ENCODE measurements at places on chromosomes 13 and 19.
A peak's percentile ranks its signal among the peaks of the same experiment; 100 is the strongest.

DNA sequence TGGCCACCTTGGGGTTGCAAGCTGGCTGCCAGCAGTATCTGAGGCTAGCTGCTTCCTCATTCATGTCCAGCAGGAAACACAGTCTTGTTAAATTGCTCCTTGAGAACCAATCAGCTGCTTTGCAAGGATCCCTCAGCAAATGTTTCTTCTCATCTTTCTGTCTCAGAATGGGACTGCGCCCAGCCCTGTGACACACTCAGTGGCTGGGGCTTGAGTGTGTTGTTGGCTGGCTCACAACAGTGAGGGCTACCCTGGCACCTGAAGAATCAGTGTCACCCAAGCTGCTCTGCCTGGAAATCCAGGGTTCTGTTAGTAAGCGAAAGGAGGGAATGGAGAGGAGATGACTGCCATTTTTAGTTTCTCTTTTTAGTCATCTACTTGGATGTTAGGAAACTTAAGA is 317.2 kb downstream of the DCT start:
- no peak for DNase-seq

DNA sequence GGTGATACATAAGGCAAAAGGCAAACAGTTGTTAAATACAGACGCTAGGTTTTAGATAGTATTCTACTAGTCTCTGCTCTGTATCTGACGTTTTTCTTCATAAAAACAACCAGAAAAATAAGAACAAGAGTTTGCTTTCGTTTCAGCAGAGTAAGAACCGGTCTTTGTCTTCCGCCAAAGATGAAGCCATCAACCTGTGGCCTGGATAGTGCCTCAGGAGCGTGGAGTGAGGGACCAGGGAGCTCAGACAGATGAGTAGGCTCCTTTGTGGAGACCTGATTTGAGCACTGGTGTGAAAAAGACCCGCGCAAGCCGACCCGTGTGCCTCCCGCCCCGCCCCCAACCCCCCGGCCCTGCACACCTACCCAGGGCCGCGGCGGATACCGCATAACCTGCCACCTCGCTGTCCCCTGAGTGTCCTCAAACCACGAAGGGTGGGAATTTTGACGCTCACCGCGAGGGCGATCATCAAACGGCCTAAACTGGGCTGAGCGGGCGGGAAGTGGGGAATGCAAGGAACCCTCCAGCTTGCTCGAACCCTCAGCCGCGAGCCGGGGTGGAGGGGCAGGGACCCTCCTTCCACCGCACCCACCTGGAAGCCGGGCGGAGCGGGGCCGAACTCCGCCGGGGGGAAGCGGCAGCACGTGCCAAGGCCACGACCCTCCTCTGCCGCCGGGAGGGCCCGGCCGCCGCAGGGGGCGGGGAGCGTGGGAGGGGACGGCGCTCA is 866 bp upstream of the LMO7 start:
- DNase-seq, result no peak

GRCh38 chr13:73321043-73321442 is 262.2 kb downstream of the KLF5 start:
- no peak for DNase-seq

- no peak for DNase-seq
Observed at GRCh38 chr19:52522551-52522950, 4.9 kb upstream of the ZNF808 start.

DNA sequence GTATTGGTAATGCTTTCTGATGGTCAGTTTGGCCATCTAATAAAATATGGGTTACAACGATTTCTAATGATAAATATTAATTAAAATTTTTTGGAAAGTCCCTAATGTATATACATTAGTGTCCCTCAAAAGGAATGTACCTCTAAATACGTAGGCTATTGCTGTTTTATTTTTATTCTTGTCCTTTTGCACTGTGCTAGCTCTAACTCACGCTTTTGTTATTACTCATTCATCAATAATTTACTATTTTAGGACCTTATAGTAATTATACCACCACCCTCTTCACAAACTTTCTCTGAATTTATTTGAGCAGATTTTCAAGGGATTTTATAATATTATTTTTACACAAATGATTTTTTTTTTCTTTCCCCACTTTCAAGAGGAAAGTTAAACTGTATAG is 795.9 kb upstream of the PCDH9 start:
- no peak for DNase-seq

DNA sequence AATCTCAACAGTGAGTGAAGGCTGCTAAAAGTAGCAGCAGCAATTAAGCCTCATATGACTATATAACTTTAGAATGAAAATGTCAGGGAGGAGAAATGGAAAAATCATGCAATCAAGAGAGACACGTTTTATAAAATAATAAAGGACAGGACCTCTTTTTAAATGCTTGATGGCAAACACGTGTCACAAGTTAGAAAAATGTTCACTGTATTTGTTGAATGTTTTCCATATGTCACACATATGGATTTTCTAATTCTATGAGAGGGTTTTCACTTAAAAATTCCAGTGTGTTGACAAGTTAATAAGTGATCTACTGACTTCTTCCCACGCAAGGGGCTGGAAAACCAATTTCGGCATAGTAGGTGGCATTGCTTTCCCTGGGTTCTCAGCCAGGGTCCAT is 27.7 kb upstream of the KCTD12 start:
- no peak for DNase-seq

- DNase-seq, result no peak
Observed at GRCh38 chr19:52172347-52172746, 926 bp upstream of the ZNF836 start.

DNA sequence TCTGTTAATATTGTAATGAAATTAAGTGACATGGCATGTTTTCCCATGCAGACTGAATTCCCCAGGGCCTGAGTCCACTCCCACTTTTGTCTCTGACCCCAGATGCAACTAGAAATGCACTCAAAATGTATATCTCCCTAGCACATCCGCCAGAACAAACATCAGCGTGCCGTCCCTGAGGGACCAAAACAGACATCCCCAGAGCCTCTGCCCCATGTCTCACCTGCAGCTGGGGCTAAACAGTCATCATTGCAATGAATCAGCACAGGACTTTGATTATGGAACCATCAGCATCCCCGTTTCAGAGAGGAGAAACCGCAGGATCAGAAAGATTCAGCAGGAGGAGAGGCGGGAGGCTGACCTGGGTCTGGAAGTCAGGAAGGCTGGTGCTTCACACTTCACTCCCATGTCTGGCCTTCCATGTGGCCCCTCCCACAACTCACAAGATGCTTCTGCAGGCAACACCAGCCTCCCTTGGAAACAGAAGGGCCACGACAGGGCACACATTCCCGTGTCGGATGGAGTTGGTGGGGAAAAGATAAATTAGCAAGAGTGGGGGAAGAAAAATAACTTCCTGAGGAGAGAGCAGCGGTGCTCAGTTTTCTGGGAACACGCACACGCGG is 130.6 kb upstream of the VSTM2B start:
- no peak for DNase-seq

- peak; percentile 38 for DNase-seq
Observed at GRCh38 chr13:111219280-111219679, 101.2 kb upstream of the TEX29 start.

DNA sequence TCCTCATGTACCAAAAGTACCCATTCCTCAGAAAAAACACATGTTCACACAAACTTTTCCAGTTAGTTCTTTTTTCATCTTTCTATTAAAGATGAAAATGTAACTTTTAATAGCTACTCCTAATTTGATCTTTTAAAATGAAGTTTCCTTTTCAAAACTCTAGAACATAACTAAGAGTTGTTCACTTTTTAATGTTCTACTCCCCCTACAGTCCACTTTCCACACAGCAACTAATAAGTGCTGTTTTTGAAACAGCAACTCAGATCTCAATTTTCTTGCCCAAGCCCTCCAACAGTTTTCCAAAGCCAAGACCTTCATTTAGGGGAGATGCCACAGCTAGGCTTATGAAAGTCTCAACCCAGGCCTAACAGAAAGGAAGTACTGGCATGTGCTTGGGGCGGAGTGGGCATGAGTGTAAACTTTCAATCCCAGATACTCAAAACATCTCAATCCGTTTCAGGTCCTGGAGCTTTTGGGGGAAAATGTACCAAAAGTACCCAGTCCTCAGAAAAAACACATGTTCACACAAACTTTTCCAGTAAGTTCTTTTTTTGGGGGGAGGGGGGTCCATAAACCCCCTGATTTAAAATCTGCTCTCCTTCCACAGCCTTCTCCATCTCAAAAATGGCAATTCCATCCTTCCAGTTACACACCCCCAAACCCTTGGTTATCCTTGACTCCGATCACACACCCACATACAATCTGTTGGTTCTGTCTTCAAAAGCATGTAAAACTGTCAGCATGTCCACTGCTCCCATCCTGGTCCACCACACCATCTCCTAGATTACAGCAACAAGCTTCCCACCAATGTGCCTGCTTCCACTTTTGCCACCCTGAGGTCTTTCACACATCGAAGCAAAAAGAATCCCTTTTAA is 2.0 kb downstream of the FBL start:
- peak; percentile 70 for DNase-seq

GRCh38 chr13:114099191-114099590 is 33.2 kb downstream of the RASA3 start:
- DNase-seq, result peak; percentile 27

DNA sequence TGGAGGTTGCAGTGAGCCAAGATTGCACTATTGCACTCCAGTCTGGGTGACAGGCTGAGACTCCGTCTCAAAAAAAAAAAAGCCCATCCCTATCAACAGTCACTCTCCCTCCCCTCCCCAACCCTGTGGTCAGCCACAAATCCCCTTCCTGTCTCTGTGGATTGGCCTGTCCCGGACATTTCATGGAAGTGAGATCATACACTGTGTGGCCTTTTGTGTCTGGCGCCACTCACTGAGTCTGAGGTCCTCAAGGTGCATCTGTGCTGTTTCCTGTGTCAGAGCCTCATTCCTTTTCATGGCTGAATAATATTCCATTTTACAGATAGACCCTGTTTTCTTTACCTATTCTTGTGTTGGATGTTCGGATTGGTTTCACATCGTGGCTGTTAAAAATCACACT is 149.5 kb downstream of the PTPRS start:
- DNase-seq, result no peak

GRCh38 chr13:27296496-27296895 is 25.9 kb downstream of the RASL11A start:
- DNase-seq, result no peak

DNA sequence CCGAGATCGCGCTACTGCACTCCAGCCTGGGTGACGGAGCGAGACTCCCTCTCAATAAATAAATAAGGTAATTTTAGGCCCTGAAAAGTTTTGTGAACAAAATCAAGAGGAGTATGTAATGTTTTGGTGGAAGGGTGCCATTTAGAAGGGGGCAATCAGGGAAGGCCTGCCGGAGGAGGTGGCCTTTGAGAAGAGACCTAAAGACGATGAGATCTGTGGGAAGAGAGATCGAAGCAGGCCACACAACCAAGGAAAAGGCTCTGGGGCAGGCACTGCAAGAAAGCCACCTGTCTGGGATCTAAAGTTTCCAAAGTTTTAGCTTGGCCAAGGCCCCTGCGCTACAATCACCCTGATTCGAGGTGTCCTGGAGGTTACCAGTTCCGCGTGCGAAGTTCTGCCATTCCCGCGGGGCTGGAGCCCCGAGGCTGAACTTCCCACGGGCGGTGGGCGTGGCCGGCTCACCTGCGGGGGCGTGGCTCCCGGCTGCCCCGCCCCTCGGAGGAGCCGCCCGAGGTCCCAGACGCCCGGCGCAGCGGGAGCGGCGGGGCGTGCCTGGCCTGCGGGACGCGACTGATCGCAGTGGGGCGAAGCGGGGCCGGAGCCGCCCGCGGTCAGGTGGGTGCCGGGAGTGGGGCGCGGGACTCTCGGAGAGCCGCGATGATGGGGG is at the start of gene KLC3:
KLC3 (plus strand) TSS at position 519 of the 667 bp plus-strand sequence. CDS start 4,792 bp downstream, outside the sequence.
- no peak for DNase-seq

DNA sequence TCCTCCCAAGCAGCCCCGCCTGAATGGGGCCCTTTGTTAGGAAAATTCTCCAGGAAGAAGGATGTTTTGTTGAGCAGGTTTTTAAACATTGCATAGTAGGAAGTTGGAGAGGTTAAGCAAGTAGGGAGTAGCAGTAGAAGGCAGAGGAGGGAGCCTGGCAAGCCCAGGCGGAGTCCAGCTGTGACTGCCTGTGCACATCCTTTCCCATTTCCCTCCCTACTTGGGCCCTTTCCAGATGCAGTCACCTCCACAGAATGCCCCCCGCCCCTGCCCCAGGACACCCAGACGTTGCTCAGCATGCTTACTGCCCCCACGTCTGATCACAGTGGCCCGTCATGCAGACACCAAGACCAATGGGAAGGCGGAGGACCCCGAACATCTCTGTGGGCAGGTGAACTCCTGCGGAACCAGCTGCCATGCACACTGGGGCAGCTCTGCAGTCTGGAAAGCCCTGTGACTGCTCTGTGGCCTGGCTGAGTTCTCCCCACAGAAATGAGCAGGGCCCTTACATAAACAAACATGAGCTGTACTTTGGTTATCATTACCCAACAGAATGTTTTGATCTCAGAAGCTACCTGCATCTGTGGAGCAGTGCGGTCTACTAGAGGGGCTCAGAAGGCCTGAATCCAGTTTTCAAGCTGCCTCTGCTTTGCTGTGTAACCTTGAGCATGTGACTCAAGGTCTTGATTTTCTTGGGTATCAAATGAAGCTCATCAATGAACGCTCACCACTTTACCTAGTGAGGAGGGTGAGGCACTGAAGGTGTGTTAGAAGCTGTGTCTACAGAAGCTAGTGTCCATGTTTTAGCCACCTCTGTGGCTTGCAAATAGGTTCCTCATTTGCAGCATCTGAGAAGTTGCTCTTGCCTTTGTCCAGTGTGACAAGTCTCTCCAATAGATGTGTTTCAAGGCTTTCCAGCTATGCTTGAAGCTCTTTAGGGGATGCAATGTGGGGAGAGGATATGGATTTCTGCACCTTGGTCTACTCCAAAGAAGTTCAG is 84.2 kb downstream of the TNFRSF19 start:
- DNase-seq, result no peak

DNA sequence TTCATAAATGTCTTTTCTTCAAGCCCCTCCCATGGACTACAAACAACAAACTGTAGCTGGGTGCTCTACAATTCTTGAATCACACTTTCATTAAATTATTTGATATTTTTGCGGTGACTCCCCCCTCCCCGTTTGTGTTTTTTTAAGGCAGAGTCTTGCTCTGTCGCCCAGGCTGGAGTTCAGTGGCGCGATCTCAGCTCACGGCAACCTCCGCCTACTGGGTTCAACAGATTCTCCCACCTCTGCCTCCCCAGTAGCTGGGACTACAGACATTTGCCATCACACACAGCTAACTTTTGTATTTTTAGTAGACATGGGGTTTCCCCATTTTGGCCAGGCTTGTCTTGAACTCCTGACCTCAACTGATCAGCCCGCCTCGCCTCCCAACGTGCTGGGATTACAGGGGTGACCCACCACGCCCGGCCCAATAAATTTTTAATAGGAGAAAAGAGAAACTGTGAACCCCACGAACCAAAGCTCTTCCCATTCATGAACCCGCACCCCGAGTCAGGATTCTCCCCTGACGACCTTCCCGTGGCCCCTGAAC is 703 bp downstream of the ZNF506 start:
- no peak for DNase-seq

DNA sequence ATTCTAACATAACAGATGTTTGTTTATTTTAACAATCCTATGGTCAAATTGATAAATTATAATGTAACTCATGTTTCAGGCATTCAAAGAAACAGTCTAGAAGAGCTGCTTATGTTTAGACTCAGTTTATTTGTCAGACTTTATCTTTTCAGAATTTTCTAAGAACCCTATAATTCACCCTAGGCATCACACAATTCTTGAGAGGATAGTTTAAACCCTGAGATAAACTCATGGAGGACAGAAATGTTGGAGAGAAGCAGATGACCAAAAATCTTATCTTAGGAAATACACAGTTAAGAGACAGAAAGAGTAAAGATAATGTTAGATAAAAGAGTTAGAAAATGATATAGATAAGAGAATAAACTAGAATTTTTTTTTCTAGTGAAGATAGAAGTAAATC is 1185.7 kb upstream of the SLC10A2 start:
- no peak for DNase-seq
